Activated CD4-positive, alpha-beta T cell treated with anti-CD3 and anti-CD28 coated beads for 24 hours (primary cell): ENCODE measurements at places on chromosomes 4 and X.

GRCh38 chrX:72003811-72004750 lies 93.4 kb downstream of the NHSL2 start:
- DNase-seq = no peak

- DNase-seq = no peak
These were observed 71.9 kb downstream of the ATG4A start for GRCh38 chrX:108163333-108164082.

- DNase-seq = no peak
These were observed 126.7 kb downstream of the DHRSX start for GRCh38 chrX:2374086-2374485.

- DNase-seq = no peak
These were observed 20.4 kb downstream of the DOK7 start for GRCh38 chr4:3483471-3483921.

GRCh38 chrX:42466332-42467046 lies 311.5 kb downstream of the PPP1R2C start:
- DNase-seq = no peak

DNA sequence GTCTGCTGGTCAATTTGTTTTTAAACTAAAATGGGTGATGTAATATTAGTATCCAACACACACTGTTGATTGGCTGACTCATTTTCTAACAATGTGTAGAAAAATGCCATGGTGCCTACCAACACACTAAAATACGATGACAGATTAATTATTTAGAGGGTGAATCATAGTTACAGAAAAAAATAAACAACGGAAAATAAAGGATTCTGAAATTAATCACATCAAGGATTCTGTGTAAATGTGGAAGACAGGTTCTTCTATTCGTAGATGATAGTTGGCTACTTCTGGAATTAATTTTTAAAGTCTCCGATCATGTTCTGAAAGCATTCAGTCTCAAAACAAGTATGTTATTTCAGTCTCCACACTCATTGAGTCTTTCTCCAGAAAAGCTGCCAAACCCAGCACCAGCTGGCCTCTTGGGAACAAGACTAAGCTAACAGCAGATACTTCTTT lies 8.2 kb upstream of the IQCM start:
- DNase-seq = no peak

GRCh38 chr4:188218392-188218791 lies 79.2 kb downstream of the TRIML1 start:
- DNase-seq = no peak
